Hypothalamus (tissue), 51 donors: ENCODE measurements at places on chromosomes 3 and 15.

- DNase-seq = no peak
These were observed 47.4 kb downstream of the CBLB start for GRCh38 chr3:105821433-105821832.

DNA sequence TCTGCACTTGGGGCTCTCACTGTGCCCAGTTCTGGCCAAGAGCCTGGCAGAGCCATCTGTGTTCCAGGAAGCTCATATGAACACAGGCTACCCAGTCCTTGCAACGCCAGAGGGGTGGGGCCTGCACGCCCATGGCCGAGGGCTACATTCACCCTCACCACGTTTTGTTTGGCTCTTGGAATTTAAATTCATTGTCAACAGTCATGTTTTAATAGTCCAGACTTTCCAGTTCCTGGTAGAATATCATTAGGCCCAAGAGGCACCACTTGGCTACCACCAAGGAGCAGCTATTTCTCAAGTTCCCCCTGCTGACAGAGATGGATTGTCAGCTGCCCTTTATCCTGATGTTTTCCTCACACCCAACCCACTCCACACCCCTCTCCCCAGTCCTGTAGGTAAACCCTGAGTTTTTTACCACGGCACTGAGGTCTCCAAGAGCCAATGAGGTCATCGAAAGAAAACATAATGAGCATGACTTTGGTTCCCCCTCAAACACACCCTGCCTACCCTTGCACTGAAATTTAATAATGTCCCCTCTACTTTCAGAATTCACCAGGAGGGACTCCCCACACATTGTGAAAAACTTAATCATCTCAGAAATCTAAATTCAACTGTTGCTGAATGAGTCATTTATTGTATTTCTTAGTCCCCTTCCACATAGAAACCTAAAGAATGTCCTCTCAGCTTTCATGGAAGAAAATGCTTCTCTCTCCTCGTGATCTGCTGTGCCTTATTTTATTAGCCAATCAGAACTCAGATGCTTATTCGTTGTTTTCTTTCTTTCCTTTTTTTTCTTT, 125.1 kb downstream of the SHQ1 start:
- DNase-seq = no peak

- DNase-seq = no peak
These were observed 77.2 kb downstream of the EOMES start for GRCh38 chr3:27644941-27645340.

GRCh38 chr3:153233986-153234385, 72.0 kb downstream of the RAP2B start:
- no peak for DNase-seq

GRCh38 chr3:13110678-13111116, 37.5 kb upstream of the IQSEC1 start:
- DNase-seq = no peak
